ENCODE measurements at places on chromosomes 13 and 19.

- no peak for DNase-seq
Measured at GRCh38 chr19:7729831-7730285, 2.1 kb downstream of the CLEC4G start.

- no peak for DNase-seq
Measured at GRCh38 chr19:10797541-10798256, 38.3 kb downstream of the TMED1 start.

DNA sequence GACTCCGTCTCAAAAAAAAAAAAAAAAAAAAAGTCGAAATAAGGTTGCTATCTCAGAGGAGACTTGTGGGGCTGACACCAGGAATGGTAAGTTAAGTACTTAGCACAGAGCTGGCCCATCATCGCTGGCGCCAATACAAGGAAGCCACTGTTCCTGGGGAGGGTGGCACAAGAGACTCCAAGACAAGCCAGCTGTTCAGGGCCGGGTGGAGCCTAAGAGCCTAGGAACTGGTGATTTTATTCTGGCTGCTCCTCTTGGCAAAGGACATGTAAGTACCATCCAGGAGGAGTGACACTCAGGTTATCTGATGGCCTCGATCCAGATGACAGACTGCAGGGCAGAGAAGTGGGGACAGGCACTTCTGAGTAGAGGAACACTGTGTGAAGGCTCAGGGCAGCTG, 3.8 kb downstream of the ELOF1 start:
- no peak for DNase-seq

DNA sequence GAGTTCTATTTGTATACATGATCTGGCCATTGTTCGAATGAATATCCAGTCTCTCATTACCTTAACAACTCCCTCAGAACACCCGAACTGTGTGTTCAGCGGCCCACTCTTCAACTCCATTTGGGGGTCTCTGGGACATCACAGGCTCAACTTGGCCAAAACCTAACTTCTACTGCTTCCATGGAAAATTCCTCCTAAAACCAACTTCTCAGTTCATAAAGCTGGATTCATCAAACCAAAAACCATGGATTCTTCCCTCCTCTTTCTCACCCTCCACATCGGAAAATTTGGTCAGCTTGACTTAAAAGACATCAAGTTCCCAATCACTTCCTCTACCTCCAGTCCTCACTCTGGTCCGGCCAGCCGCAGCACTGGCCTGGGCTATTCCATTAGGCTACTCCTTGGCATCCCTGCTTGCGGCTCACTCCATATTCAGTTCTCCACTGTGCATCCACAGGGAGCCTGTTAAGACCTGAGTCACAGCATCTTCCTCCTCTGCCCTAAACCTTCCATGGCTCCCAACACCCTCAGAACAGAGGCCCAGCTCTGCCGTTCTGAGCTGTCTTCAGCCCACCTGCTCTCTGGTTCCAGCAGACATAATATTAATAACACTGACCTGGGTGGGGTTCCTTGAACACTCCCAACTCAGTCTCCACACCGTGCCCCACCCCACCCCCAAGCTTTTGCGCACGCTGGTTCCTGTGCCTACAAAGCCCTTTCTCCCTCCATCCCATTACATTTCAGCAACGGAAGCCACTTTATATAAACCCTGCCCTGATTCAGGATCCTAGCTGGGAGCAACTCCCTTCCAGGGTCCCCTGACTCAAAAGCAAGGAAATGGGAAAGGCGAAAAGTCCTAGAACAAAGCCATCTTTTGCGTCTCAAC, 1.1 kb downstream of the ZNF792 start:
- DNase-seq = no peak
